A172 (cell line): ENCODE measurements at places on chromosomes 6 and 20. TPM values are rescaled to one million over a fixed set of nuclear protein-coding genes. Genes with fewer than 3 reads are reported as not detected.
A peak's percentile ranks its signal among the peaks of the same experiment; 100 is the strongest.

GRCh38 chr6:21390532-21391213 is 202.9 kb upstream of the SOX4 start:
- DNase-seq: no peak

TBC1D7 gene
- total RNA-seq: 29.7 and 52.5 TPM in 2 replicates

DNA sequence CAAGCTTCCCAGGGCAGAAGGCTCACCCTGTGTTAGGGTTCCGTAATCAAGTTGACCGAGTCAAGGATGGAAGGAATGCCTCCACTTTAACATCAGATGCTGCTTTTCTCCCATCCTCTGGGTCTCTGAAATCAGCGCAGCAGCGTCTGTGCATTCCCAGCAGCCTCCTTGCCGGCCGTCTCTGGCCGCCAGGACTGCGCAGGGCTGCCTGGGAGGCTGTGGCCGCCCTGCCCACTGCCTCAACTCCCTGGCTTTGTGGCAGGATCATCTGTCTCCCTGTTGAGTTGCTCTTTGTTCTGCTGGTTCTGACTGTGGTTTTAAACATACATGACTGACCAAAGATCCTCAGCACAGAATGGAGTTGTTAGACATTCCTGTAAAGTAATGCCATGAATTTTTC is 56.5 kb downstream of the DLL1 start:
- no peak for DNase-seq

GRCh38 chr20:41147767-41148191 is 10.4 kb downstream of the PLCG1 start:
- DNase-seq: no peak

GRCh38 chr6:149224399-149224798 is 93.1 kb upstream of the TAB2 start:
- no peak for DNase-seq

GFOD1 gene
- total RNA-seq: 2.5 and 3.3 TPM in 2 replicates

CYP24A1 gene
- total RNA-seq: 0.05 and 0.21 TPM in 2 replicates

DNA sequence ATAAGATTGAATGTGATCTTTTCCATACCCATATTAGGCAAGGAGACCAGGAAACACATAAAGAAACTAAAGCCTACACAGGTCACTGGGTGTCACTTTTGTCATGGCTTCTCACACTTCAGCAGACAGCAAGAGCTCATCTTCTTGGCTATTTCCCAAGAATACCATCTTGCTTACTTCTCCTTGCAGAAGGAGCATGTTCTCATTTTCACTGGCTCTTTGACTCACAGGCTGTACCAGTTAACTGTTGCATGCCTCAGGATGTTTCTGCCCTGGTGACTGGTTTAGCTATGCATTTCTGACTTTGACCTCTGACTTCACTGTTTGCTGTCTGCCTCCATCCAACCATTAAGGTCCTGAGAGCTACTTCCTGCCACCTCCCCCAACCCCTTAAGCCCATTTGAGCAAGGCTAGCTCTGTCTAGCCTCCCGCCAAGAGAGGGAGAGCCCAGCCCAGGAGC is 40.3 kb upstream of the OGFRL1 start:
- DNase-seq: peak; percentile 32

DNA sequence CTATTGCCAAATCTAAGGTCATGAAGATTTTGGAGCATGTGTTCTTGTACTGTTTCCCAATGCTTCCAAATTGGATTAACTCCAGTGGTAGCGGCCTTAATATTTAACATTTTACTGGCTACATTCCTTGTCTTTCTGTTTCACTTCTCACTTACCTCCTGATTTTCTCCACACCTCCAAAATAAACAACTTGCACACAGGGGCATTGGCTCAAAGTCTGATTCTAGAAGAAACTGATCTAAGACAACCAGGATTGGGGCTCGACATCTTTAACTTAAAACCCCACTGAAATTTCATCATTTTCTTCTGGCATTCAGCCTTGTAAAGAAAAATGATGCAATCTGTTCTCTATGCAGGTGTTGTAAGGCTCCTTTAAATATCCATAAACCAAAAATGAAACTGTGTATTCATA is 557.9 kb upstream of the ID4 start:
- DNase-seq: no peak

KCNB1 gene
- total RNA-seq: 0.31 and 0.41 TPM in 2 replicates

- no peak for DNase-seq
Observed at GRCh38 chr20:824916-825315, 8.6 kb upstream of the FAM110A start.

- DNase-seq: peak; percentile 17
Observed at GRCh38 chr6:54992789-54993188, 146.2 kb downstream of the FAM83B start.

DNA sequence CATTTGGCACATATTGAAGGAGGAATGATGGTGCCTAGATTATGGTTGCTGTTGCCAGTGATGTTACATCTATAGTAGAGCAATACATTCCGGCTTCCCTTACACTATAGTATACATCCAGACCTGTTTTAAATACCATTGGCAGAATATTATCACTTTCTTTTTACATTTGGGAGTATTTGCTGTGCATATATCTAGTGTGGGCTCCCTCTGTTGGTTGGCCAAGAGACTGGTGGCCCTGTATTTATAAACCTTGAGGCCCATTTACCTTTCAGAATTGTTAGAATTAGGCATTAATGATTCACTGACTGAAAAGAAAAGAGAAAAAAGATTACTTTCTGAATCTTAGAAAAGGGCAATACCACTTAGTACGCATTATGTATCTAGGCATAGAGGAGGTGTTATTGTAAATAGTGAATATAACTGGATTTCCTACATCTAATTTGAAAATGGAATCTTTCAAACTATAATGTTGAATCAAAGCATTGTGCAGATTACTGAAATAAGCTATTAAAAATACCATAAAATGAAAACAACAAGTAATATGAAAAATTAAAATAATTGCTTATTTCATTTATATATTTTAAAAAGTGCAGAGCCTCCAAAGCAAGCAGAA is 628.8 kb upstream of the MAN1A1 start:
- DNase-seq: peak; percentile 10

DNA sequence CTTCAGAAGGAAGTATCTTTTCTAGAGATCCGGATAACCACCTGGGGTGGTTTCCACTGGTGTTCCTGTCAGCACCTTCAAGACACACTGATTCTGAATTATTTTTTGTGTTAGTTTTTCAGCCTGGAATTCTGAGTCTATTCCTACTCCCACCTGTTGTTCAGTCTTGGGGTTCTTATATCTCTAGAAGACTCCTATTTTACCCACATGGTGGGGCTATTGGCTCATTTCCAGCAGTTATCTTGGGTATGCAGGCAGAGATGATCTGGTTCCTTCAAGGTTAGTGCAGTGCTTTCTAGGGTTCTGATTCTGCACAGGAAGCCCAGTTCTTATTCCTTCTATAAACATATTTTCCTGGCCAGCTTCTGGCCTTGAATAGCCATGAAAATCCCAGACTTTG is 175.6 kb upstream of the PDE7B start:
- peak; percentile 16 for DNase-seq

DNA sequence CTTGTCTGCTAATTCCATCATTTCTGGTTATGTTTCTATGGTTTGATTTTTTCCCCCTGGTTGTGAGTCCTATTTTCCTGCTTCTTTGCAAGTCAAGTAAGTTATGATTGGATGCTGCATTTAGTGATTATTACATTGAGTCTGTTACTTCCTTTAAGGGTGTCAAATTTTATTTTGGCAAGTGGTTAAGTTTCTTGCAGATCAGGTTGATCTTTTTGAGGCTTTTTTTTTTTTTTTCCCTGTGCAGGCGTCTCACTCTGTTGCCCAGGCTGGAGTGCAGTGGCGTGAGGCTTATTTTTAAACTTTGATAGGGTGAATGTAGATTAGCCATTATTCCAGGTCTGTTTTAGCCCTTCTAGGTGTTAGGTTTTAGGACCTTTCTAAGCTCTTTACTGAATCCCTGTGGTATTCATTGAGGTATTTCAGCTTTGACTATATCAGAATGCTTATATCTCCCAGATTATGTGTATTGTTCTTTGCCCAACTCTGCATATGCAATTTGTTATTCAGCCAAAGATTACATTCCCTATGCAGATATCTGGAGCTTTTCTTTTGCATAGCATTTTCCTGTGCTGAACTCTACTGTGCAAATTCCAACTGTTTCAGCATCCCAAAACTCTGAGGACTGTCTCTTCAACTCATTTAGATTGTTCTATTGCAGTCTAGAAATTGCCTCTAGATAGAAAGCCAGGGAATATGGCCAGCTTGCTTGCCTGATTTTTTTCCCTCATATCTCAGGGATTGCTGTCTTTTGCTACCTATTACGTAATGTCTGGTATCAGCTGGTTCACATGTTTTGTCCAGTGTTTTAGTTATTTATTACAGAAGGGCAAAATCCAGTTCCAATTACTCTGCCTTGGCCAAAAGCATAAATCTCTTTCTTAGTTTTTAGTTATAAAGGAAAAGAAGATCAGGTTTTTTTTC is 113.3 kb downstream of the AFG1L start:
- no peak for DNase-seq

- DNase-seq: no peak
Observed at GRCh38 chr20:33408716-33409654, 7.7 kb upstream of the CDK5RAP1 start.

- DNase-seq: peak; percentile 25
Observed at GRCh38 chr20:59074456-59074855, 31.9 kb upstream of the PRELID3B start.

- no peak for DNase-seq
Observed at GRCh38 chr6:39902786-39903465, 31.3 kb downstream of the MOCS1 start.

GRCh38 chr6:20169786-20170185 is 42.5 kb downstream of the MBOAT1 start:
- no peak for DNase-seq

GRCh38 chr6:108697561-108698161 is 136.9 kb downstream of the FOXO3 start:
- DNase-seq: no peak

GRCh38 chr20:58851221-58851968 is 693 bp upstream of the GNAS-AS1 start:
- no peak for DNase-seq

- DNase-seq: peak; percentile 58
Observed at GRCh38 chr6:52540286-52540902, 36.5 kb downstream of the TRAM2 start.

CST7 gene
- total RNA-seq: not detected in 2 replicates

- no peak for DNase-seq
Observed at GRCh38 chr20:56187534-56188165, 60.9 kb upstream of the MC3R start.

TREM1 gene
- total RNA-seq: not detected in 2 replicates

BPIFB4 gene
- not detected in 2 replicates for total RNA-seq

DNA sequence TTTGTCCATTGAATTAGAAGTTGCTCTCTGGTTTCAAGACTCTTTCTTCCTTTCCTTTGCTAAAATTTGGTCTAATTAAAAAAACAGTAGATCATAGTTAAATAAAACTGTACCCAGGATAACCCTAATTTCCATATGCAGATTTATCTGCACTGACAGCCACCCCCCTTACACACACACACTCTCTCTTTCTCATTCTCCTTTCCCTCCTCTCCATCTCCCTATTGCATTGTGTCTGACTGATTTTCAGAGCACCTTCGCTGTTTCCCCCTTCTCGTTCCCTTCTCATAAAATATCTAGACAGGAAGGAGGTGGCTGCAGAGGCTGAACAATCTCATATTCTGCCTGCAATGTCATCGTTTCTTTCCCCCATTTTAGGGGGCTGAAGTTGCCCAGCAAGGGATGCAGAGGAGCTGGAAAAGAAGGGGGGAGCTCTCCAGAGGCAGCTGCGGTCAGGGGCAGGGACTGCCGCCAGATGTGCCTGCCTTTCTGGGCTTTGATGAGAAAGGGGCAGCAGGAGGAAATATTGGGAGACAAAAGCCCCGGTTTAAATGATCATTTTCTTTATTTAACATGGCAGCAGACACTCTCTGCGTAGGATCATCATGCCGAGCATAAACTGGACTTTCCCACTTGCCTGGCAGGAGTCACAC is 22.5 kb upstream of the MMS22L start:
- no peak for DNase-seq

DNA sequence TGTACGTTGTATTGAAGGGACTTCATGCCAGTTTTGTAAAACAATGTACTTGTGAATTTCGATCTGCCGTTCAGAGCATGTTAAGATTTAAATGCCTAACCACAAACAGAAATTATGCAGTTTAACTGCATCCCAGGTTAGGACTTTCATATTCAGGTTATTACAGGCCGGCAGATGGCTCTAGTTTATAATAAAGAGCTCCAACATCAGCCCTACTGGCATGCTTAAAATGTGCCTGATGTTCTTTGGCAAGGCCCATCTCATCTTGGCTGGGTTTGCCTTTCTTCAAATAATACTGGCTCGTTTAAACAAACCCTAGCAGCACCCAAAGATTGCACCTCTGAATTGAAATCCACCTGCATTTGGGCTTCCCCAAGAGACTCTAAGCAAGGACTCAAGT is 169.3 kb upstream of the RIN2 start:
- DNase-seq: no peak

ADGRF4 gene
- 1.5 and 1.7 TPM in 2 replicates for total RNA-seq

GRCh38 chr6:100592929-100593328 is 128.2 kb upstream of the SIM1 start:
- no peak for DNase-seq

GRCh38 chr6:66838764-66839163 is 1131.7 kb upstream of the EYS start:
- peak; percentile 6 for DNase-seq

SLC24A3 gene
- not detected in 2 replicates for total RNA-seq

FNDC1 gene
- 0.02 TPM in 1 of 2 replicates, not detected in the other for total RNA-seq

DNA sequence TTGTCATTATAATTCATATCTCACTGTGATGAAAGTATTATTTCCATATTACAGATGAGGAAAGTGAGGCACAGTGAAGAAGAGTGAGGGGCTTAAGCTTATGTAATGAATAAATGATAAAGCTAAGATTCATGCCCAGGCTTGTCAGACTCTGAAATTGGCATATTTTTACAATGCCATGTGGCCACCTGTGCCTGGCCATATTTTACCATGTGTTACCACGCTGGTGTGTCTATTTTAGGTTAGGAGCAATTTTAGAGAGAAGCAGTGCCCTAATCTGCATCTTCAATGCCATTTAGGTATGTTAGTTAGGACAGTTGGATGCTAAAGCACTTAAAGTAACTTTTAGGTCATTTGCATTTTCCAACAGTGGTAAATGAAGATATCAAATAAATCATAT is 188.0 kb upstream of the FLRT3 start:
- no peak for DNase-seq

- DNase-seq: peak; percentile 39
Observed at GRCh38 chr6:155224618-155225017, 39.2 kb upstream of the CLDN20 start.

NKX2-4 gene
- total RNA-seq: not detected in 2 replicates

PRKN gene
- total RNA-seq: 0.41 and 0.43 TPM in 2 replicates

GRCh38 chr20:57392512-57393271 is 1.5 kb downstream of the RBM38 start:
- DNase-seq: no peak

DNA sequence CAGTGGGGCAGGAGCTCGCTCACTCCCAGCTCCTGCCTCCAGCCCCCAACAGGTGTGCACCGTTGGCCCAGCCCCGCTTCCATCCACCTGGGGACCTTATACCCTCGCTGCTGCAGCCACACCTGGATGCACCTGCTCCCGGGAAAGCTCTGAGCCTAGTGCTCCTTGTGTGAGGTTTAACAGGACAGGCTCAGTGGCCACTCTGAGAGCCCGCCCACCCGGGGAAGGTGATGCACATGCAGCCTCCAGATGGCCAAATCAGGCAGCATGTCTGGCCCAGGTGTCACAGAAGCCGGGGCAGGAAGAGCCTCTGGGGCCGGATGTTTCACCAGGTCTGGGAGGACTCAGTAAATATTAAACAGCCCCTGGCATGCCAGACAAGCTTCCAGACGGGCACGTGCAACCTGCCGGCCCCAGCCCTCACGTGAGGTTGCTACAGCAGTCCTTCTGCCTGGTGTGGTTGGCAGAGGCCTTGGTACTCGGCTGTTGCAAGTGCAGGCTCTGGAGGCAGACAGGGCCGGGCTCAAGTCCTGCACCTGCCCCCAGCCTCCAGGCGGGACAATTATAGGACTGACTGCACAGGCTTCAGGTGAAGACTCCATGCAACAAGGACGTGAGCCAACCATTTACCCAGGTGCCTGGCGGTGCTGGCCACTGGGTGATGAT is 66.9 kb downstream of the RIPOR3 start:
- no peak for DNase-seq
